ENCODE measurements at places on chromosomes 2 and 18.

GRCh38 chr2:196983934-196984333, 57.4 kb upstream of the PGAP1 start:
- no peak for DNase-seq

DNA sequence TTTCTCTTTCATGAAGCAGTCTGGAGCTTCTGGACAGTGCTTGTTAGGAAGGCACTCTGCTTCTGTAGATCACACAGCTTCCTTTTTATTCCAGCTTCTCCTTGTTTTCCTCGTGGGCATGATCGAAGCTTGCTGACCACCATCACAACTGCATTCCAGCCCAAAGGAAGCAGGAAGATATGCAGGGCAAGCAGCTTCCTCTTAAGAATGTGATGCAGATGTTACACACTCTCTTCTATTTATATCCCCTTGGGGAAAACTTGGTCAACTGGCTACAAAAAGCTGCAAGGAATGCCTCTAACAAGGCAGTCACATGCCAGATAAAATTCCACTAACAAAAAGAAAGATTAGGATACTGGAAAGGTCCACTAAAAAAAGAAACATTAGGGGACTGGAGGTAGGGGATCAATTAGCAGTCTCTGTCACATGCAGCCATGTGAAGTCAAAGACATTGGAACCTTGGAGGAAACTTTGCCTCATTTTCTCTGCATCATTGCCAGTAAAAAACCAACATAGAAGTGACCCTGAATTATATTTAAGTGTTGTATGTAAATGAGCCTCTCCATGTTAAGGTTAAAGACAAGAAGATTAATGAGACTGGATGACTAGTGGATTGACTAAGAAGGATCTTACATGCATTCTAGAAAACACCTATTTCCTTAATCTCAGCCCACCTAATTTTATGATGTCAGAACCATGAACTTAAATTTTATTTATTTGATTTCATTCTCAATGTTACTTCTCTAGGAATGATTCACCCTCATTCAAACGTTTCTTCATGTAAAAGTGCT, 98.3 kb downstream of the NAB1 start:
- no peak for DNase-seq

DNA sequence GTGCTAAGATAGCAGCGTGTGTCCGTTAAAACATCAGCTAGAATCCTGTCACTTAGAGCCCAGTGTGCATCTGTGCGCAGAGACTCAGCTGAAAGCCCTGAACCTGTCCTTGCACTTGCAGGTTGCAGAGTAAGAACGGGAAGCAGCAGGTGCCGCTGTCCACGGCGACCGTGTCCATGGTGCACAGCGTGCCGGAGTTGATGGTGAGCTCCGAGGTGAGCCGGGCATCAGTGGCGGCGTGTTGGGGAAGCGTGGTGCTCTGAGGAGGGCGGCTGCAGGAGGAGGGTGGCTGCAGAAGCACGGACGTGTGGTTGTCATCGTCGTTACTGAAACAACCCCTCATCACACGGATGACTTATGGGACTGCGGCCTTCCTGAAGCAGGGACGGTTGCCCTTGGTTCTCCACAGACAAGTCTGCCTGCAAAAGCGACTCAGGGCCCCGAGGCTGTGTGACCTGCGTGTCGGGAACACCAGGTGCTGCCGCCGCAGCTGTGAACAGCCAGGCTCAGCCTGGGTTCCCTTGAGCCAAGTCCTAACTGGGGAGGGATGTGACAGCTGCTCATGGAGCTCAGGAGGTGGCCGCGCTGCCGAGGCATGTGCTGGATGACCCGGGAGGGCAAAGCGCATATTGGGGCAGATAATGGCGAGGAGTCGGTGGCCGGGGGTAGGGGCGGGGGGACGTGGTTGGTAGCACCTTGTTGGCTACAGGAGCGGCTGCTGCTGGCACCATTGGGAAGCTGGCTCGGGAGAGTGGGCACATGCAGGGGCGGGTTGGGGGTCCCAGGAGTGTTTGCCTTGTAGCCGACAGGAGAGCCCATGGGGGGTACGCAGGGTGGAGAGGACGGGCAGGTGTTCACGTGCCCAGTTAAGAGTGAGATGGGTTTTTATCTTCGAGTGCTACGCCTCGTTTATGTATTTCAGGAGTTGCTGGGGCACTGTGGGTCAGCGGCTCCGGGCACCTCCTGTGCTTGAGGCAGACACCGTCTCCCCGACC, 16.6 kb downstream of the CTDP1 start:
- no peak for DNase-seq

- no peak for DNase-seq
Observed at GRCh38 chr2:200345975-200346374, 39.5 kb downstream of the SPATS2L start.

DNA sequence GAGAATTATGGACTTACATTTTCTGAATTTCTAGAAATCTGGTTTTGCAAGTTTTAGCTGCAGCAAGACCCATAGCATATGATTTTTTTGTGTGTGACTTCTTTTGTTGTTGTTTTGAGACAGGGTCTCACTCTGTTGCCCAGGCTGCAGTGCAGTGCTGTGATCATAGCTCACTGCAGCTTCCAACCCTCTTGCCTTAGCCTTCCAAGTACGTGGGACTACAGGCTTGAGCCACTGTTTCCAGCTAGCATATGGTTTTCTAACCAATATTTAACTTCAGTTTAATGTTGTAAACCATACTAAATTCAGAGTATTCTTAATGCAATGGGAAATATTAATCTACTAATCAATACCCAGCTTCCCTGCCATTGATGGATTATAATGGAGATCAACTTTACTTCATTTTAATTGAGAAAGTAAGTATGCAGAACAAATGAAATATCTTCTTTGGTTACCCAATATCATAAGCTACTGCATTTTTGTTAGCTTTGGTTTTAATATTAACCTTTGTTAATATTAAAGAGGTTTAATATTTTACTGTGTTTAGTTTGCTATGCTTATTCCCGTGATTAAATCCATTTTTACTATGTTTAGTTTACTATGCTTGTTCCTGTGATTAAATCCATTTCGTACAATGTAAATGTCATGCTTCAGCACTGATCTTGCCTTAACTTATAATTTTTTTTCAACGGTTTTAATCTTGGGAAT, 273.4 kb upstream of the TMEFF2 start:
- no peak for DNase-seq

DNA sequence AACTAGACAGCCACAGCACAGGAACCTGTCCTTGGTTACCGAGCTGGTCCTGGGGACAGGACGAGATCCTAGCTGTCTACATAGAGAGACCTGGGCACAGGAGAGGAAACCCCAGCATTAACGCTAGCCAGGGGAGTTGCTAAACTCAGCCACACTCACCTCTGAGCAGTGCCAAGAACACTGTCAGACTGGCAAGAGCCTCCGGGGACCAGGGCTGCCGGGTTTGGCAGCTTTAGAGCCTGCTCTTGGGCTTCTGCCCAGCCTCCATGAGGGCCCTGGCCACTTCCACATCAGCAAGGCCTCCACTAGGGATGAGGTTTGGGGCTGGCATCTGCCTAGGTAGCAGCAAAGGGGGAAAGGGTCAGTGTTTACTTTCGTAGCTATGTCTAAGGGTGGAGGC, 6.7 kb downstream of the TMBIM1 start:
- DNase-seq = no peak

- peak; percentile 61 for DNase-seq
Observed at GRCh38 chr2:74292751-74293150, 50.5 kb downstream of the SLC4A5 start.

DNA sequence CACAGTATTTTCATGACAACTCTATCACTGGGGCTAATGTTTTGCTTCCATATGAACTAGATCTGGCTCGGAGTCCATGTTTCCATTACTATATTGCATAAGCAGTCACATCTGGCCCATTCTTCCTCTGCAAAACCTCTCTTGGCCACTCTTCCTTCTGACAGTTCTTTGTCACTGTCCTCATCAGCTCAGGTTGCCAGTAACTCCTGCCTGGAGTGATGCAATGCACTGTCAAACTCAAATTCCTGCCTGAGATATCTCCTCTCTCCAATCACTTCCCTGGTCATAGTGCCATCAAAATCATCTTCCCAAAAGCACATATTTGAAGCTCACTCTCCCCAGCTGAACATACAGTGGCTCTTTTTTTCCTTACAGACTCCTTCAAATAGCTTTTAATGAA, 66.1 kb downstream of the COLEC12 start:
- peak; percentile 62 for DNase-seq

GRCh38 chr2:119197126-119197405, 26.6 kb upstream of the STEAP3 start:
- peak; percentile 20 for DNase-seq

GRCh38 chr2:23096906-23097602, 287.9 kb upstream of the KLHL29 start:
- DNase-seq = no peak

GRCh38 chr18:68418226-68418868, 296.6 kb downstream of the TMX3 start:
- DNase-seq = no peak

DNA sequence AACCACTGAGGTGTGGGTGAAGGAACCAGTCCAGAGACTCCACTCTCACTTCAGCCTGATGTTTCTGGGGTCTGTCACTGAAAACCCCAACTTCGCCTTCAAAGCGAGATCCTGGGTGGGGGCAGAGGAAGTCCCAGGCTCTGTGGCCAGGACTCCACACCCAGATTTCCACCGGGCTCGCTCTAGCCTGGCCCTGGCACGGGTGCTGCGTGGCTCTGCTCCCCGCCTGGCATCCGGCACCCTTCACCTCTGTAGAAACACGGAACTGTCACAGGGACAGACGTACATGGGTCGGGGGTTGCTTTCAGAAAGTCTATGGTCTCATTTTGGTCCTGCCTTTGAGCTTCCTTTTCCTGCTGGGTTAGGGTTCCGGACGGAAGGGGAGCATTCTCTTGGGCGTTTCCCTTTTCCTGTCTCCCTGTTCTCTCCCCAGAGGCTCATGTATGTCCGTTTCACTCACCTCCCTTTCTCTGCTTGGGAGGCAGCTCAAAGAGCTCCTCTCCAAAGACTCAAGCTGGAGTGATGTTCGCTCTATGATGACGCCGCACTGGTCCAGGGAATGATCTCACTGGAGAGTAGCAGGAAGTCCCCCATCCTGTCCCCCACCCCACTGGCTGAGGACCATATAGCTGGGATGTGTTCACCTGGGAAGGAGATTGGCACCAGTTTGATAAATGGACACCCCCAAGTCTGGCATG, 41.5 kb downstream of the ODC1 start:
- DNase-seq = no peak

DNA sequence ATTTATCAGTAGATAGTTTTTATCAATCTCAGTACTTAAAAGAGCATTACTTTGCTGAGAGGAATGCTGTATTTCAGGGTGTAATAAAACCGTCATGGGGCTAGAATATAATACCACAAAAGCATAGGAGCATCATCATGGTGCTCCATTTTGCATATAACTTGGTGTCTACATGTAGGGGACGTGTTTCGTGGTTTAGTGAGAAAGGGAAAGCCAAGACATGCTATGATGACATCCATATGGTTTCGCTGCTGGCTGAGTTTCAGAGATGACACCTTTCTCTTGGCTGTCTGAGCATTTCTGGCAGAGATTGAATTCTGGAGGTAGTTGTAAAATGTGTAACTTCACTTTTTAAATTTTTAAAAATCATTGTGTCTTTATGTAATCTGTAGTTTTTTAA, 32.4 kb downstream of the WDR43 start:
- no peak for DNase-seq

DNA sequence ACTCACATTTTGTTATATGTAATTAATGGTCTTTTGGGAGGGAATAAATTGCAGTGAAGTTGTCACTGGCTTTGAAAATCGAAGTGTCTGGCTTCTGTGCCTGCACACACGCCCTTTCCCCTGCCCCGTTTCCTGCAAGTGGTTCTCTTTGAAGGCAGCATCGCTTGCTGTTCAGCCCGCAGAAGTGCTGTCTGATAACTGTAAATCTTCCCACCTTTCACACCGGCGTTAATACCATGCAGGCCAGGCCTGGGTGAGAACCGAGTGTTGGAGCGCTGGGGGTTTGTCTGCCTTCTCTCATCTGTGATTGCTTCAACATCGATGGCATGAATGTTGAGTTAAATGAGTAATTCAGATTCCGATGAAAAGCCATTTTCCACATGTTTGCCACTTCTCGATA, 37.9 kb upstream of the RPL31 start:
- no peak for DNase-seq

- no peak for DNase-seq
Observed at GRCh38 chr2:199797431-199798403, 53.3 kb downstream of the FTCDNL1 start.

Data from eye (tissue), 1 donor.